ENCODE measurements at places on chromosomes 3 and 15.
A peak's percentile ranks its signal among the peaks of the same experiment; 100 is the strongest.

- H3K4me1 ChIP-seq = no peaks in the 10 kb centered on the region
- no peaks in the 10 kb centered on the region for H3K27me3 ChIP-seq
- DNase-seq = no peak
- no peak overlapping the region for H3K27ac ChIP-seq
- H3K36me3 ChIP-seq = no peaks in the 10 kb centered on the region
- H3K4me3 ChIP-seq = no peak overlapping the region
Measured at GRCh38 chr3:196793246-196793645, 53.6 kb downstream of the PAK2 start.

- no peak overlapping the region for H3K4me3 ChIP-seq
- DNase-seq = no peak
- H3K27ac ChIP-seq = no peak overlapping the region
- no peaks in the 10 kb centered on the region for H3K4me1 ChIP-seq
Measured at GRCh38 chr3:190641564-190641963, 127.7 kb downstream of the IL1RAP start.

DNA sequence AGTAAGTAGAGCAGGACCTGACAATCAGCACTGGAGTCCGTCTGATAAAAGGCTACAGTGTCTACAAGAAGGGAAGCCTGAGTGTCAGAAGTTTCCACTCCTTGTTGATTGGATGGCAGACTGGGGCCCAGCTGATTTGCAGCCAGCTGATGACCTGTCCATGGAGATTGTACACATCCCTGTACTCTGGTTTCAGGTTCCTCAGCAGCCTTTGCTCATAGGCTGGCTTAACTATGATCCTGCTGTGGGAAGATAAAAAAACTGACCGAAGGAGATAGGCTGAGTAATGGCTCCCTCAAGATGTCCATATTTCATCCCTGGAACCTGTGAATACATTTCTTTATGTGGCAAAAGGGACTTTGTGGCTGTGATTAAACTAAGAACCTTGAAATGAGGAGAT, 11.7 kb upstream of the LACTB start:
- H3K36me3 ChIP-seq = no peaks in the 10 kb centered on the region
- DNase-seq = no peak
- no peaks in the 10 kb centered on the region for H3K27me3 ChIP-seq
- H3K27ac ChIP-seq = peak overlapping the region; percentile 39

DNA sequence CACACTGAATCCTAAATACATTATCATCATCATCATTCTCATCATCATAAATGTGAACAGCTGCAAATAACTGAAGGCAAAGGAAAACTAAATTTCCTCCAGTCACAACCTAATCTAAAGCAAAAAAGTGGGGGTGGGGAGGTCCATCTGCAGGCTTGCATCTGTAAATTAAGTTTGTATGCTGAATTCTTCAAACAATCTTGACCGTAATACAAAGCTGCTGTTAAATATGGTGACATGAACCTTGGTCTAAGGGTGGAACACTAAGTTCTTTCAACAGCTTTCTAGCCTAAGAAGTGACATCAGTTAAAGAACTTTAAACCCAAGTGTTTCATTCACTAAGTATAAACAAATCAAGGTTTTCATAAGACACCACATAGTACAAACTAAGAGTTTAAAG, 4.3 kb downstream of the LRRFIP2 start:
- H3K36me3 ChIP-seq = no peaks in the 10 kb centered on the region
- no peaks in the 10 kb centered on the region for H3K27me3 ChIP-seq
- DNase-seq = no peak
- peak overlapping the region; percentile 31 for H3K27ac ChIP-seq
- no peak overlapping the region for H3K4me3 ChIP-seq
- peaks cover 28% of the 10 kb centered on the region for H3K4me1 ChIP-seq

GRCh38 chr3:130825762-130826299, 68.1 kb upstream of the ATP2C1 start:
- H3K36me3 ChIP-seq = no peaks in the 10 kb centered on the region
- H3K4me1 ChIP-seq = no peaks in the 10 kb centered on the region
- no peak overlapping the region for H3K27ac ChIP-seq
- no peak overlapping the region for H3K4me3 ChIP-seq
- DNase-seq = no peak
- H3K27me3 ChIP-seq = no peaks in the 10 kb centered on the region
